Lower lobe of right lung (tissue), 2 donors: ENCODE measurements at places on chromosomes 3 and 15. TPM values are rescaled to one million over a fixed set of nuclear protein-coding genes. Genes with fewer than 3 reads are reported as not detected.

GRCh38 chr3:54780336-54780735, 147.5 kb downstream of the LRTM1 start:
- no peaks in the 10 kb centered on the region for H3K4me1 ChIP-seq

The GASK1A gene
- 5.9 TPM for total RNA-seq

- H3K4me1 ChIP-seq: no peaks in the 10 kb centered on the region
- H3K36me3 ChIP-seq: no peaks in the 10 kb centered on the region
- no peak overlapping the region for H3K4me3 ChIP-seq
- H3K27ac ChIP-seq: no peak overlapping the region
Measured at GRCh38 chr15:28978011-28978378, 92.2 kb downstream of the APBA2 start.

DNA sequence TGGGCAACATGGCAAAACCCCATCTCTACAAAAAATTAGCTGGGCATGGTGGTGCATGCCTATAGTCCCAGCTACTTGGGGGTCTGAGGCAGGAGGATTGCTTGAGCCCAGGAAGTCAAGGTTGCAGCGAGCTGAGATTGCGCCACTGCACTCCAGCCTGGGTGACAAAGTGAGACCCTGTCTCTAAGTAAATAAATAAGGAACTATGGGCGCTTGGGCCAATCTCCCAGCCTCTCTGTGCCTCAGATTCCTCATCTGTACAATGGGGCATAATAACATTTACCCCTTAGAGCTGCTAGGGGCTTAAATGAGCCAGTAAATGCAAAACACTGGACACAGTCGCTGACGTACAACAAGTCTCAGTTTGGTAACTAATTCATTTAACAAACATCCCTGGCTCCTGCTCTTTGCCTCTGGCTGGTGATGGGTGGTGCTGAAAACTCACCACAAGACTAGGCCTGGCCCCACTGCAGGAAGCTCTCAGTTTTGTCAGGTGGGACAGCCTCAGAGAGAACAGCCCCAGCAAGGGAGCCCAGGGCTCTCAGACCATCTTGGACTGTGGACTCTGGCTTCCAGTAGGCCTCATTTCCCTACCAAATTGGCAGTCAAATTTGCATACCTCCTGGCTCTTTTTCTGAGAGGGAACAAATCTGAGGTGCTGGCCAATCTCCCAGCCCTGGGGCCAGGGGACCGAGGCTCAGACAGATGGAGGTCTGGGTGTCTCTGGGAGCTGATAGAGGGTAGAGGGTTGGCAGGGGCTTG, 6.4 kb upstream of the TBC1D2B start:
- H3K36me3 ChIP-seq: no peaks in the 10 kb centered on the region
- DNase-seq: no peak
- H3K4me3 ChIP-seq: no peak overlapping the region
- H3K27me3 ChIP-seq: no peaks in the 10 kb centered on the region

- peaks cover 3% of the 10 kb centered on the region for H3K4me1 ChIP-seq
- no peaks in the 10 kb centered on the region for H3K27me3 ChIP-seq
- H3K36me3 ChIP-seq: no peaks in the 10 kb centered on the region
Measured at GRCh38 chr3:172189987-172190603, 150.7 kb downstream of the FNDC3B start.

GRCh38 chr3:30932513-30933098, 38.1 kb upstream of the GADL1 start:
- peaks cover 7% of the 10 kb centered on the region for H3K4me1 ChIP-seq
- H3K4me3 ChIP-seq: no peak overlapping the region
- H3K27ac ChIP-seq: no peak overlapping the region
- DNase-seq: no peak
- no peaks in the 10 kb centered on the region for H3K36me3 ChIP-seq

The RABL3 gene
- total RNA-seq: 24.5 TPM

The LTK gene
- 25.9 TPM for total RNA-seq

DNA sequence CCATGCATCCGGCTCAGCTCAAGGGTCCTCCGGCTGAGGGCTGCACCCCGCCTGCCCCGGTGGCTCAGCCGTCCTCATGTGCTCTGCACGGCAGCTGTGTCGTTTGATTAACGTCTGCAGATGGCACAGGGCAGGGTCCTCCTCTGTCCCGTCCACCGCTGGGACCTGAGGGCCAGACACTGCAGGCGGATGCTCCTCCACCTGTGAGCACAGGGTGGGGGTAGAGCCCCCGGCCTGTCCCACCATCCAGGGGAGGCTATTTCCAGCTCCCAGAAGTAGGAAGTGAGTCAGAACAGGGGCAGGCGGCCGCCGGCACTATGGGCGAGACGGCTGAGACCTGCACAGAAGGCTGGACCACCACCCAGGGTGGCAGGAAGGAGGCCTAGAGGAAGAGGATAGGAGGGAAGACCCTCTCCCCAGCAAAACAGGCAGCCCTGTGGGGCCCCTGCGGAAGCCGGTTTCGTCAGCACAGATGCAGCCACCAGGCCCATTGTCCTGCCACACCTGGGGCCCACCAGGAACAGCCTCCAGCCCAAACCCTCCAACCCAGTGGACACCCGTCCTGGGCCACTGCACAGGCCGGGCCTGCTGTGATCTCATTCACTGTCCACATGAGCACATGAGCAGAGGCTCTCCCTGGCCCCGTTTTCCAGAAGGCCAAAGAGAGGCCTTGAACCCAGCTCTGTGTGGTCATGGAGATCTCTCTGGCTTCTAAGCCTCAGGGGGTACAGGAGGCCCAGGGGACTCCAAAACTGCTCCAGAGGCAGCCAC, 12.6 kb upstream of the PLXND1 start:
- H3K4me1 ChIP-seq: peaks cover 95% of the 10 kb centered on the region
- peak; percentile 49 for DNase-seq
- H3K27me3 ChIP-seq: no peaks in the 10 kb centered on the region

DNA sequence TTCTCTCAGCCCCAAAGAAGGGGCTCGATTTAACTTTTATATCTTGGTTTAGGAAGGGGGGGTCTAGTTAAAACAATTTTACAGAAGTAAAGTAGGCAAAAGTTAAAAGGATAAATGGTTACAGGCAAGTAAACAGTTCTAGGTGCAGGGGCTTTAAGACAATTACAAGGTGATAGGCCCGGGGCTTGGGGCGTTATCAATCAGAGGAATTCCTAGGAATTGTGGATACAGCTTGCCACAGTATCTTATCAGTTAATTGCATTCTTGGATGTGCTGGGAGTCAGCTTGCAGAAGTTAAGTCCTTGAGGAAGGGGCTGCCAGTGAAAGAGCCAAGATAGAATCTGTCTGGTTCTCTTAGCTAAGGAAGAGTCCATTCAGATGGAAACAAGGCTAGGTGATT, 52.7 kb downstream of the NSMCE3 start:
- no peaks in the 10 kb centered on the region for H3K27me3 ChIP-seq
- no peak overlapping the region for H3K4me3 ChIP-seq
- no peaks in the 10 kb centered on the region for H3K36me3 ChIP-seq
- no peaks in the 10 kb centered on the region for H3K4me1 ChIP-seq
- no peak overlapping the region for H3K27ac ChIP-seq

DNA sequence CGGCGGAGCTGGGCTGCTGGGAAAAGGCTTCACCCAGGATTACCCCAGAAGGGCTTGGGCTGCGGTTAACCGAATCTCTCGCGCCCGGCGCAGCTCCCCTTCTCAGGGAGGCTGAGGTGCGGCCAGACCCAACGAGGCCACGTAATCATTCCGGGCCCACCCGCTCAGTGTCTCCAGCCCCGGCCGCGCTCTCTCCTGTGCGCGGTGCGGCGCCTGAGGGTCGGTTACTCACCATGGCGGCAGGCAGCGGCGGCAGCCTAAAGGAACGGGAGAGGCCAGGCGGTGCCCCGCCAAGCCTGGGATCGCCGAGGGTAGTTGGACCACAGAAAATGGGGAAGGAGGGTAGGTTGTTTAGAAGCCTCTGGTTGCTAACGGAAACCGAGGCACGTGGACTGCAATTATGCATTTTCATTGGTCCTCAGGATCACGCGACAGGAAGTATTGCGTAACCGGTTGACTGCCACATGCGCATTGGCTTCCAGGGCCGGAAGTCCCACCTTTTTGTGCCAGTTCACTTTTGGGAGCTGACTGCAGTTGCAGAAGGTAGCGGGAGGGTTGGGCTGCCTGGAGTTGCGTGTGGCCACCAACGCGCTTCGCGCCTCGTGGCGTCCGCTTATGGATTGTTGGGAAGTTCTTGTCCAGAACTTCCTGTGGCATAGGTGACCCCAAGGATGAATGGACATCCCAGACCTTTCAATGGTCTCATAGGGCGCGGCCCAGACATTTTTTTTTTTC, at the start of gene LZTFL1:
LZTFL1 (minus strand) TSS at position 363 of the 735 bp plus-strand sequence; CDS start at position 235, 128 bp downstream.
- peaks cover 3% of the 10 kb centered on the region for H3K27me3 ChIP-seq
- peak; percentile 90 for DNase-seq
- H3K4me1 ChIP-seq: peaks cover 11% of the 10 kb centered on the region
- peak within 1 kb of the TSS; percentile 94 for H3K4me3 ChIP-seq

- H3K27me3 ChIP-seq: no peaks in the 10 kb centered on the region
- DNase-seq: no peak
- no peak overlapping the region for H3K27ac ChIP-seq
- H3K4me3 ChIP-seq: no peak overlapping the region
- no peaks in the 10 kb centered on the region for H3K36me3 ChIP-seq
Measured at GRCh38 chr3:129549805-129550204, 6.8 kb downstream of the H1-8 start.

The IL5RA gene
- total RNA-seq: 5.6 TPM

DNA sequence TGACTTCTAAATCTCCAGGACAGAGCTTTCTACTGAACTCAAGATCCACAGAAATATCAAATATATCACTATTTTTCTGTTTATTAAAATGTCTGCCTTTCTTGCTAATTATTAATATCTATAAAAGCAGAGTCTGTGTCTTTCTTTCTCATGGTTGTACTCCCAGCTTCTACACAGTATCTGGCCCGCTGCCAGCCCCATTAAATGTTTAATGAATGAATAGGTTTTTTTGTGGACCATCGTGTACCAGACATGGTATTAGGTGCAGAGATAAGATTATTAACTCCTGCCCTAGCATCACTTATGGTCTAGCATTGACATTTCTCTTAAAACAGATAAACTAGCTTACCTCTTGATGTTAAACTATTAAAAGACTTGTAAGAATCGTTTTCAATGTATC, 111.4 kb upstream of the RBMS3 start:
- H3K27me3 ChIP-seq: no peaks in the 10 kb centered on the region
- H3K4me1 ChIP-seq: peaks cover 7% of the 10 kb centered on the region
- no peak overlapping the region for H3K27ac ChIP-seq
- no peaks in the 10 kb centered on the region for H3K36me3 ChIP-seq
- no peak overlapping the region for H3K4me3 ChIP-seq
- no peak for DNase-seq

GRCh38 chr3:155339052-155339451, 45.6 kb upstream of the STRIT1 start:
- H3K4me3 ChIP-seq: no peak overlapping the region
- H3K36me3 ChIP-seq: no peaks in the 10 kb centered on the region
- no peaks in the 10 kb centered on the region for H3K27me3 ChIP-seq
- no peak for DNase-seq

DNA sequence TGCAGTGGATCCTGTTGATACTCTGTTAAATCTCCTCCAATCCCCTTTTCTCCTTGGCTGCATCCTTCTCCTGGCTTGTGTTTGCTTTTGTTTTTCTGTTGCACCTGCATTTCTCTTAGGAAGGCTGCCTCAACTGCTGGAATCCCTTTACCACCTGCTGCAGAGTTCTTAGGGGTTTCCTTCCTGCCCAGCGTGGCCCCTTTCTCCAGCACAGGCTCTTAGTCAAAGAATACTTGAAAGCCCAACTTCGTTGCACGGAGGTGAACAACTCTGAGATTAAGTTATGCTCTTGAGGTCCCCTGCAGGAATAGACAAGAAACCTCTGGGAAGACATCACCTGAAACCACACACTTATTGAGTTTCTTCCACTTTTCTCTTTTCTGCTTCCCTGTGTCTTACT, 121.6 kb upstream of the GRM7 start:
- no peaks in the 10 kb centered on the region for H3K36me3 ChIP-seq
- no peak overlapping the region for H3K27ac ChIP-seq
- no peak for DNase-seq
